T-cell (primary cell): ENCODE measurements at places on chromosomes 6 and 20. TPM values are rescaled to one million over a fixed set of nuclear protein-coding genes. Genes with fewer than 3 reads are reported as not detected.

The UNC5CL gene
- total RNA-seq = 4.7 TPM

The SEMG1 gene
- not detected for total RNA-seq

- no peak for DNase-seq
Measured at GRCh38 chr6:111091987-111092386, 4.7 kb downstream of the SLC16A10 start.

- DNase-seq = no peak
Measured at GRCh38 chr6:34547701-34548644, 8.2 kb downstream of the SPDEF start.

DNA sequence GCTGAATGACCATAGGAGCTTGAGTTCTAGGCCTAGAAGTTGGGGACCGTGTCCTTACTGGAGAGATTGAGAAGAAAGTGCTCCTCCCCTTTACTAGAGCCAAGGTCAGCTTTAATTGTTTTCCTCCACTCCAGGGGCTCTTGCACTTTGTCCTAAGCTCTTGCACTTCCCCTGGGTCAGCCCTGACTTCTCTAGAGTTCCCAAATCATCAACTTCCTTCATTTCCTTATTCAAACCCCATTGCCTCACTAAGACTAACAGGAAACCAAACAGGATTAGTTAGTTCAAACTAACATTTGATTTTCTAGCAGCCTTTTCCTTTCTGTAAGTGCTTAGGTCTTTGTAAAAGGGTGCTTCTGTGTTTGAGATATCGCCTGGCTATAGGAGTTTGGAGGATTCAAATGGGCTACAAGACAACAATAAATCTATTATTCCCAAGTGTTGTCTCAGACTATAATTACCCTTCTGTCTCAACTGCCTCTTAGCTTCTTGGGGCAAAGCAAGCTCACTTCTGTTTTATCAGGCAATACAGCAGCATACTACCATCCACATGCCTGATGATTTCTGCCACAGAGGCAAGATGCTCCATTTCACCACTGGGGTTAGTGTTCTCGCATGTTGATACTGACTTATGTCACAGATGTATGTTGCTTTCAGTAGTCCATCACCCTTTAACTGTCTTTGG, 12.8 kb upstream of the DTNBP1 start:
- DNase-seq = no peak

DNA sequence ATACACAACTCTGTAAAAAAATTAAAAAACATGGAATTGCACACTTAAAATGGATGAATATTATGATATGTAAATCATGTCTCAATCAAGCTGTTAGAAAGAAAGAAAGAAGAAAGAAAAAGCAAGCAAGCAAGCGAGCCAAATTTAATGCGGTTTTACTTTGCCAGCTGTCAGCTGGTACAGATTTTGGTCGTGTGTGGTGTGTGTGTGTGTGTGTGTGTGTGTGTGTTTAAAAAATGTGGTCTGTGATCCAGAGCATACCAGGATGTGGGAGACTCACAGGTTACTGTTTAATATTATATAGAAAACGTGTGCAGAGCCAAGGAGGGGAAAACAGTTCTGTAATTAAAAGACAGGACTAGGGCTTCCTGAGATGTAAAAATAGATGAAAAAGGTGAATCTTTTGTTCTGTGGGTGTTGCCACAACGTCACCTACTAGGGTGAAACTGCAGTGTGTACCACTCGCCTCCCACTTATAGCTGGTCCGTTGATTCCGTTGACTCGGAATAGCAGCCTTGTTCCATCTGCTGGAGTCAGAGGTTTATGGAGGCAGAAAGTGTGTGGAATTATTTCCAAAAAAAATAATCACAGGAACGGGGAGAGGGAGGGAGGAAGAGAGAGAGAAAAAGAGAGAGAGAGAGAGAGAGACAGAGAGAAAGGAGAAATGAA, 197.7 kb downstream of the BCAS1 start:
- peak; percentile 44 for DNase-seq

The PHACTR2 gene
- total RNA-seq = 32.0 TPM

- no peak for DNase-seq
Measured at GRCh38 chr6:71496018-71496721, 207.6 kb downstream of the OGFRL1 start.

The OXT gene
- total RNA-seq = not detected

The C4A gene
- total RNA-seq = 3.5 TPM

GRCh38 chr6:134721060-134721405, 228.9 kb downstream of the ALDH8A1 start:
- no peak for DNase-seq

- DNase-seq = no peak
Measured at GRCh38 chr6:113894712-113895674, 37.8 kb downstream of the MARCKS start.

The NKX2-2 gene
- total RNA-seq = not detected
